Mucosa of gallbladder (tissue), 1 donor: ENCODE measurements at places on chromosomes 16 and 17. TPM values are rescaled to one million over a fixed set of nuclear protein-coding genes. Genes with fewer than 3 reads are reported as not detected.

- DNase-seq = peak; percentile 45
These were observed at the start of gene ADORA2B for GRCh38 chr17:15944759-15945526. ADORA2B (plus strand) TSS chr17:15945130; CDS start chr17:15945249, 119 bp downstream.

ULK2 gene
- total RNA-seq = 22.4 TPM

CASKIN1 gene
- 0.58 TPM for total RNA-seq

GRCh38 chr17:2980211-2980903 lies 83.0 kb downstream of the OR1D5 start:
- no peak for DNase-seq

- DNase-seq = no peak
These were observed 2.2 kb downstream of the WDR81 start for GRCh38 chr17:1726626-1727257.

GRCh38 chr16:9966569-9967157 lies 215.6 kb downstream of the GRIN2A start:
- DNase-seq = no peak

ANKRD40CL gene
- 10.9 TPM for total RNA-seq

EDC4 gene
- 59.5 TPM for total RNA-seq

GRCh38 chr16:85120006-85120340 lies 7.7 kb upstream of the CIBAR2 start:
- no peak for DNase-seq
